ENCODE measurements at places on chromosomes 12 and 14. TPM values are rescaled to one million over a fixed set of nuclear protein-coding genes. Genes with fewer than 3 reads are reported as not detected.

ANKRD33 gene
- total RNA-seq: not detected

GRCh38 chr12:128109636-128110035 is 157.3 kb upstream of the TMEM132C start:
- no peak for DNase-seq

- DNase-seq: no peak
These were observed 39.9 kb upstream of the MDGA2 start for GRCh38 chr14:47715330-47715729.

- DNase-seq: no peak
These were observed 178.4 kb downstream of the RIMBP2 start for GRCh38 chr12:130537655-130538054.

GRCh38 chr12:105167346-105167745 is 59.8 kb downstream of the WASHC4 start:
- no peak for DNase-seq

Measured in heart left ventricle (tissue), 16 donors.